ENCODE measurements at places on chromosomes 1 and 21.

- peak; percentile 2 for DNase-seq
These were observed 1.2 kb downstream of the CHRM3 start for GRCh38 chr1:239387304-239388158.

DNA sequence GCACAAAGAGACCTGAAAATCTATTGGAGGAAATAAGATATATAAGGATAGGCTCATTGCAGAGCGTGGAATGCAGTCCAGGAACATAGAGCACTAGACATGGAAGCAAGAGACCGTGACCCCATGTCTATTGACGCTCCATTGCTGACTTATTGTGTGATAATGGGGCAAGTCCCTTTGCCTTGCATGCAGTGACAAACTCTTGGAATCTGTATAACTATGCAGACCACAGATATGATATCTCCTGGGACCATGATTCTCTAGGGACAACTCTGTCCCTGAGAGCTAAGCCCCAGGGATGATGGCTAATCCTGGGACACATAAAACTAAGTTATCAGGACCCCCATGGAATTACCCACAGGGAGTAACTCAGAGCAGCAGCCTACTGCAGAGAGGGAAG, 73.1 kb upstream of the PRDX6 start:
- no peak for DNase-seq

DNA sequence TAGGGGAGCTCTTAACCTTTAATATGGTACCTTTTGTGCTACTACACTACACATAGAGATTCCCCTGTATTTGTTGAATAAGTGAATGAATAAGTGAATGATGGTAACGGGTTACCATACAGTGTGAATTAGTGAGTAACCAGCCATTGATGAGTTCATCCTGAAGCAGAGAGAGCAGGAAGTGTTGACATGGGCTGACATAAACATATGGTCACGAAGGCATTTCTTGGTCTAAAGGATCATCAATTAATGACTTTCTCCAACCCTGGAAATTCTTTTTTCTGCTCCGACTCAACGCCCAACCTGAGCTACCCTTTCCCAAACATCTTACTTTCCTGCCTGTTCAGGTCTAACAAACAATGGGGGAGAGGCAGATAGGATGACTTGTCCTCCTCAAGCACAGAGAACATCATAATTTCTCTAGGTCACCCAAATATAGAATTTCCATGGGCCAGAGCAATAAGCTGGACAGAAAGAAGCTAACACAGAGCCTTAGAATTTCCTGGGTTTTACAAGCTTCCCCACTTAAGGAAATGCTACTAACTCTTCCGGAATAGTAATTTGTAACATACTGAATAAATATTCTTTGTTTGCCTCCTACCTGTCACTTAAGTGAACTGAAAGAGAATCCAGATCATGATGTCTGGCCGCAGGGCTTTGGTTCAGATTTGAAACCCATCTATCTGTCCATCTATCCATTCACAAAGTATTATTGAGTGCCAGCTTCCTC, 114.7 kb upstream of the NGF start:
- DNase-seq: no peak

- no peak for DNase-seq
These were observed 40.6 kb downstream of the SELL start for GRCh38 chr1:169670836-169671235.

GRCh38 chr1:4755864-4756504, 101.6 kb downstream of the AJAP1 start:
- DNase-seq: no peak

GRCh38 chr1:168097921-168098528, 38.7 kb downstream of the GPR161 start:
- no peak for DNase-seq

DNA sequence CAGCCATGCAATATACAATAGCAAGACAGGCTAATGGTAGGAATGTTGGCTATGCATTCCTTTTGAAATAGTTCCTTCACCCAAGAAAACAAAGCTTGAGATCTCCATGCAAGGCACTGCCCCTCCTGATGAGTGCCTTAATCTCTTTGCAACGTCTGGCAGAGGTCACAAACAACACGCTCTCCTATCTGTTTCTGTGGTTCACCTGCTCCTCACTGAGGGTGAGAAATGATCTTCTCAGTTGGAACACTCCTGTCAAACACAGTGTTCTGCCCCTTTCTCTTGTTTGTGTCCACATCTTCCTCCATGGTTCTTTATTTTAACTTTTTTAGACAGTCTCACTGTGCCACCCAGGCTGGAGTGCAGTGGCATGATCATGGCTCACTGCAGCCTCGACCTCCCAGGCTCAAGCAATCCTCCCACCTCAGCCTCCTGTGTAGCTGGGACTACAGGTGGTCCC, 21.2 kb upstream of the XPR1 start:
- no peak for DNase-seq

DNA sequence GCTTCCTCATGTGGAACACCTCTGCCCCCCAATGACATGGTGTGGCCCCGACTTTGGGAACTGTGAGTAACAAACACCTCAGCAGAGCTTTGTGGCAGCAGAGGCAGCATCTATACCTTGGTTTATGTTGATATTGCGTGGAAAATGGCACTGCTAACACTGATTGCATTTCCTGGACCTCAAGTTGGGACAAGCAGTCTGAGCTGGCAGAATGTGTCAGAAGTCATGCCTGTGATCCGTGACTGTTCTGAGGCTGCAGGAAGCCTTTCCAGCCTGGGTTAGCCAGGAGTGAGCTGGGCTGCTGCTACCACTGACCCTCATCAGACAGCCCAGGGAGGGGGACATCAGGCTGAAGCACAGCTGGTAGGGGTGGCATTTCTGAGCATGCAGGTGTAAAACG, 268.5 kb downstream of the KCNJ6 start:
- no peak for DNase-seq

DNA sequence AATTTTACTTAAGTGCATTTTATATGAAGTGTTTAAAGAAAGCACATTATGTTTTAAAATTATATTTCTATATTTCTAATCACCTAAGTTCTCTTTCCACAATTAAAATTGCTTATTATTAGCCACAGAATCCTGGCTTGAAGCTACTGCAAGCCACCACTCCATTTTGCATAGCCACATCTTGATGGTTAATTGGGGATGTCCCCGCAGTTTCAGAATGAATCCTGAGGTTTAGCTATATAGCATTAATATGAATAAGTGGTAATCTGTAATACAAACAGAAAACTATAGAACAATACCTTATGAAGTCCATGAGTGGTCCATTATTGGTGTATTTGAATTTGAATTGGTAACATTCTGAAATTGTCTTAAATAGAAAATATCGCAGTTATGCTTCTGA, 11.6 kb upstream of the GOLPH3L start:
- peak; percentile 42 for DNase-seq

DNA sequence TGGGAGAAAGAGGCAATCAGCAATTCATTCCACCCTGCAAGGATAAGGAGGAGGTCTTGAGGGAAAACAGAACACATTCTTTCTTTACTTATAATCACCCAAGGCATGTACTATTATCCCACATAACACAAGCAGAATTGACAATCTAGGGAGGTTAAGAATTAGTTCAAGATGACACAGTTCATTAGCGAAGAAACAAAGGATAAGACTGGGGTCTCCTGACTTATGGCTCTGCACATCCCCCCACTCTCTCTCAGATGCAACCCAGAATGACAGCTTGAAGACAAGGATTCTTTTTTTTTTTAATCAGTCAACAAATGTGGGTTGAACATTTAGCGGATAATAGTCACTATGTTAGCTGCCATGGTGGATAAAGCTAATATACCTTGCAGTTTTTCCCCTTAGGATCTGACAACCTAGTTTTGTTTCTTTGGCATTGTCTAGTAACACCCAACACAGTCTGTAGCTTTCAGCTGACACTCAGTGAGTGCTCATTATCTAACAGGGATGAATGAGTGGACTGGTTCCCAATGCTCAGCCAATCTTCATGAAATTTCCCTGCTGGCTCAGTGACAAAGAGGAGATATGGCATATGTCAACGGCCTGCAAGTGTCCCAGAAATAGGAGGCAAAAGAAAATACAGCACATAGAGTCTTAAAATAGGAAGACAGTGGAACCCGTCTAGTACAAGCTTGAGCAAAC, 35.1 kb downstream of the RXRG start:
- DNase-seq: no peak

- no peak for DNase-seq
These were observed 29.3 kb downstream of the FOXO6 start for GRCh38 chr1:41390573-41390972.

- DNase-seq: no peak
These were observed 12.1 kb downstream of the BSND start for GRCh38 chr1:55010887-55011217.

- DNase-seq: no peak
These were observed 12.0 kb downstream of the PROK1 start for GRCh38 chr1:110462964-110463363.

- peak; percentile 29 for DNase-seq
These were observed 7.6 kb upstream of the ZNF326 start for GRCh38 chr1:89987159-89987819.

- DNase-seq: no peak
These were observed 3.1 kb downstream of the BSDC1 start for GRCh38 chr1:32390904-32391870.

DNA sequence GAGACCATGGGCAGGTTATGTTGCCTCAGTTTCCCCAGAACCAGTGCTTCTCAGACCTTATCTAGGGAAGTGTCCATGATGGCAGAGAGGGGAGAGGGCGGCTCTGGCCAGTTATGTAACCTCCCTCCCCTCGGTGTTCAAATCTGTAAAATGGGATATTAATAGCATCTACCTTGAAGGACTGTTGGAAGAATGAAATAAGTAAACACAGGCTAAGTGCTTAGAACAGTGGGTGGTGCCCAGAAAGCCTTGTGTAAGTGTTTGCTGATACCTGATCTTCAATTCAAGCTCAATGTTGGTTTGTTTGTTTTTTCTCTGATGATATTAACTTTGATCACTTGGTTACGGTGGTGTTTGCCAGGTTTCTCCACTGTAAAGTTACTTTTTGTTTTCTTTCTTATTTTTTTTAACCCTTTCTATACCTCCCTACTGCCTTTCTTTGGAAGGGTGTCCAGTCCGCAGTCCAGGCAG, 34.9 kb downstream of the EPHA2 start:
- no peak for DNase-seq

GRCh38 chr1:175576865-175577264, 166.5 kb downstream of the TNR start:
- DNase-seq: no peak

GRCh38 chr1:230570724-230571360, 71.4 kb upstream of the COG2 start:
- no peak for DNase-seq

GRCh38 chr21:21039624-21040170, 41.5 kb downstream of the NCAM2 start:
- no peak for DNase-seq

- no peak for DNase-seq
These were observed 16.8 kb downstream of the S100A10 start for GRCh38 chr1:151976858-151977257.

GRCh38 chr1:183841550-183841949, 36.6 kb downstream of the RGL1 start:
- no peak for DNase-seq

DNA sequence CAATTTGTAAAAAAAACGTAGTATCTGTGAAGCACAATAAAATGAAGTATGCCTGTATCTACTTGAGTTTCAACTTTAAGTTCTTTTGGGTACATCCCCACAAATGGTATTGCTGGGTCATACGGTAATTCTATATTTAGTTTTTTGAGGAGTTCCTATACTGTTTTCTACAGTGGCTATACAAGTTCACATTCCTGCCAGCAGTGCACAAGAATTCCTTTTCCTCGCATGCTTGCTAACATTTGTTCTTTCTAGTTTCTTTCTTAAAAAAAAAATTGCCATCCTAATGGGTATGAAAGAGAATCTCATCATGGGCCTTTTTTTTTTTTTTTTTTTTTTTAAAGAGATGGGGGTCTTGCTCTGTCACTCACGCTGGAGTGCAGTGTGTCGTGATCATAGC, 41.9 kb downstream of the UCK2 start:
- no peak for DNase-seq

- DNase-seq: no peak
These were observed 50.7 kb downstream of the MACF1 start for GRCh38 chr1:39255222-39255621.

DNA sequence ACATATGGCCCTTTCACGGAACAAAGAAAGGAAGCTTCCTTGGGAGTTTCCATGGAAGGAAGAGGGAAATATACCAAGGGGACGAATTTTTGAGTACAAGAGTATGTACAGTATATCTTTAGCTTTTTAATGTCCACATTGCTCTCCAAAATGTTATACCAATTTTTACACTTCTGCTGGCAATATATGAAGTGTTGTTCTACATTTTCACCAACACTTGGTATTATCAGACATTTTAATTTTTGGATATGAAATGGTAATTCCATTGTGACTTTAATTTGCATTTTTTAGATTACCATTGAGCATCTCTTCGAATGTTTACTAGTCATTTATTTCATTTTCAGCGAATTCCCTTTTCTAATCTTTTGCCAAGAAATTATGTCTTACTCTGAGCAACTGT, 5.5 kb upstream of the VPS45 start:
- no peak for DNase-seq

GRCh38 chr21:42878678-42878992, 704 bp downstream of the WDR4 start:
- no peak for DNase-seq

- no peak for DNase-seq
These were observed 94.1 kb downstream of the CNIH3 start for GRCh38 chr1:224710196-224710595.

DNA sequence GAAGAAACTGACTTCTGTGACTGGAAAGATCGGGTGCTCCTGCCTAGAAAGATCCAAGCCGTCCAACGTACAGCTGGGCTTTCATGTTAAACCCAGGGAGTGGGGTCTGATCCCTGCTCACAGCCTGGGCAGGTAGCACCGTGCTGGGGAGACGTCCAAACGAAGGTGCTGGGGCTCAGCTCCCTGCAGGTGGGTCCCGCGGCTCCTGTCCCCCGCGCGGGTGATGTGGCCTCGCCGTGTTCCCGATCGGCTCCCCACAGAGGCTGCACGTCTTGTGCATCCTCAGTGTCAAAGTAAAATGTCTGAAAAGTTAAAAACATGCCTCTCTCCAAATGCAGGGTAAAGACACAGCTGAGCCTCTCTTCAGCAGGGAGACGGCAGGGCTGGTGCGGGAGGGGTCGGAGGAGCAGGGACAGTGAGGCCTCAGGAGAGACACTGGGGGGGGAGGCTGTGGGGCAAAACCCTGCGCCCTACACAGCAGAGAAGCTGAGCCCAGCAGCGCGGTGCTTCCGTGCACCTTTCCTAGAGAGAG, 40.1 kb upstream of the COL6A2 start:
- DNase-seq: no peak
